Activated CD8-positive, alpha-beta memory T cell treated with anti-CD3 and anti-CD28 coated beads, Interleukin-2, amount 10 ng/mL, durations not matched to agents 7 days and 5 days (primary cell): ENCODE measurements at places on chromosomes 2 and 18. TPM values are rescaled to one million over a fixed set of nuclear protein-coding genes. Genes with fewer than 3 reads are reported as not detected.

DNA sequence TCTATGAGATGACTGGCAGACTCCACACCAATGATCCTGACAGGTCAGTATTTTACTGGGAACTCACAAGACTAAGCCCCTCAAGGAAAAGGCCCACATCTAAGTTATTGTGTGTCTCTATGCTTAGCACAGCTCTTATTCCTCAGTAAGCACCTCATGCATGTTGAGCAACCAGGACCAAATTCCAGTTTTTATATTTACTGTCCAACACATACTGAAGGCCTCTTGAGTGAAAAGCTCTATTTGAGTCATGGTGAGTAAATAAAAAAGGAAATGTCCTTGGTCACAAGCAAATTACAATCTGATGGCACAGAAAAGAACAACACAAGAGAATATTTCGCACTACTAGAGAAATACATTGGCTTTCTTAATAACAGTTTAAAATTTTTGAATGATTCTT is 87.9 kb upstream of the ETAA1 start:
- no peak overlapping the region for H3K4me3 ChIP-seq
- H3K36me3 ChIP-seq = no peaks in the 10 kb centered on the region
- no peak overlapping the region for H3K27ac ChIP-seq
- DNase-seq = no peak
- H3K27me3 ChIP-seq = no peaks in the 10 kb centered on the region

DNA sequence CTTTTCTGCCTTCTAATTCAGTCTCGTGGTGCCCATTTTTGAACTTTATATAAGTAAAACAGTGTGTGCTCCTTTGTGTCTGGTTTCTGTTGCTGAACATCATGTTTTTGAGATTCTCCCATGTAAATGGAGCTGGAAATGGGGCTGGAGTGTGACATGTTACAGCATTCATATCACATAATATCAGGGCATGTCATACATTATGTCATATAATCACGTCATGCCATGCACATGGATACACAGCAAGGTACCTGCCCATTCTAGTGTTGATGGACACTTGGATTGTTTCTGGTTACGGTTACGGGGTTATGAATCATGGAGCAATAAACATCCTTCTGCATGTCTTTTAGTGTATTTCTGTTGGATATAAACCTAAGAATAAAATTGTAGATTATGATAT is 117.1 kb upstream of the MYT1L start:
- no peaks in the 10 kb centered on the region for H3K27me3 ChIP-seq
- H3K4me3 ChIP-seq = no peak overlapping the region
- H3K4me1 ChIP-seq = no peaks in the 10 kb centered on the region
- DNase-seq = no peak

- peaks cover 33% of the 10 kb centered on the region for H3K4me1 ChIP-seq
- peaks cover 13% of the 10 kb centered on the region for H3K36me3 ChIP-seq
- H3K27ac ChIP-seq = no peak overlapping the region
Observed at GRCh38 chr2:174344716-174345461, 10.1 kb downstream of the SP9 start.

DNA sequence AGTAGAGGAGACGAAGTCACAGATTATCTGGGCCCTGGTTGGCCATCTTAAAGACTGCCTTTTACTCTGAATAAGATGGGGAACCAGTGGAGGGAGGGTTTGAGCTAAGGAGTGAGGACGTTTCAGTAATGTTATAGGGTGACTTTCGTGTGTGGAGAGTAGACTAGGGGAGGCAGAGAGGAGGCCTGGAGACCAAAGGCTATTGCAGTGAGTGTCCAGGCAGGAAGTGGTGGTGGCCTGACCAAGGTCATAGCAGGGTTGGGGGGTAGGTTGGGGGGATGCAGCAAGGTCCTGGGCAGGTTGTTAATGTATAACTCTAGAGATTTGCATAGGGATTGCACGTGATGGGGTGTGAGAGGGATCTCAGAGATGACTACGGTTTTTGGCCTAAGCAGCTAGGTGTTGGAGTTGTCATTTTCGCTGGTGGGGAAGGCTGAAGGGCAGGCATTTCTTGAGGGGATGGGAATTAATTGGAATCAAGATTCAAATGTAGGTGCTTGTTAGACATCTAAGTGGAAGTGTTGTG is 4.9 kb downstream of the CEP192 start:
- peaks cover 15% of the 10 kb centered on the region for H3K36me3 ChIP-seq
- H3K4me3 ChIP-seq = no peak overlapping the region
- peaks cover 24% of the 10 kb centered on the region for H3K4me1 ChIP-seq
- no peaks in the 10 kb centered on the region for H3K27me3 ChIP-seq

DNA sequence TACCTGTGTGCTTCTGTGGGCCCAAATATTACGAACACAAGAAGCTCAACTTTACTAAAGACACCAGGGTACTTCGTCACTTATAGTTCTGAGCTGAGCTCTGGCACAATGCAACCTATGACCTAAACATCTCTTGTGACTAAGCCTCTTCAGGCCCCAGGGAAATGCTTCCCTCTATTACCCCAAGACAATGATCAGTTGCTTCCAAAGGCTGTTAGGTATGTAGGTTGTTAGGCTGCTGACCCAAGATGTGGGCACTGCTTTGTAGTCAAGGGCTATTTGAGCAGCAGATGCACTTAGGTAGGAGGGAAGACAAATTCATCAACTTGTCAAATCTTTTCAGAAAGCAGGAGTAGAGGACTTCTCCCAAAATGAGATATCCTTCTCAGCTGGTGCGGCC is 640.1 kb downstream of the EPHA4 start:
- H3K27me3 ChIP-seq = no peaks in the 10 kb centered on the region
- H3K27ac ChIP-seq = no peak overlapping the region
- H3K4me3 ChIP-seq = no peak overlapping the region
- H3K36me3 ChIP-seq = peaks cover 1% of the 10 kb centered on the region
- peaks cover 13% of the 10 kb centered on the region for H3K4me1 ChIP-seq

DNA sequence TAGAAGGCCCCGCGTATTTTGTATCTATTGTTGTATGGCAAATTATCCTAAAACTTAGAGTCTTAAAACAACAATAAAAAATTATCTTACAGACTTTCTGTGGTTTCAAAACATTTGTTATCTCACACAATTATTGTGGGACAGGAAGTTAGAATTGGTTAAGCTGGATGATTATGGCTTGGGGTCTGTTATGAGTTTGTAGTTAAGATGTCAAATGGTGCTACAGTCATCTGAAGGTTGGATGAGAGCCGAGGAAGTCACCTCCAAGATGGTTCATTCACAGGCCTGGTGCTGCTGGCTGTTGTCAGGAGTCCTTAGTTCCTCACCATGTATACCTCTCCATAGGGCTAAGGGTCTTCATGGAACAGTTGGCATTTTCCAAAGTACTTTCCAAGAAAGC is 175.6 kb upstream of the FANCL start:
- no peak for DNase-seq
- H3K27ac ChIP-seq = no peak overlapping the region
- H3K36me3 ChIP-seq = no peaks in the 10 kb centered on the region
- H3K4me3 ChIP-seq = no peak overlapping the region
- H3K27me3 ChIP-seq = peaks cover 4% of the 10 kb centered on the region

- no peak overlapping the region for H3K4me3 ChIP-seq
- no peaks in the 10 kb centered on the region for H3K4me1 ChIP-seq
- DNase-seq = no peak
- no peak overlapping the region for H3K27ac ChIP-seq
Observed at GRCh38 chr2:114859726-114860510, 417.5 kb downstream of the DPP10 start.

GRCh38 chr18:57425096-57425495 is 10.1 kb upstream of the ONECUT2 start:
- H3K4me3 ChIP-seq = no peak overlapping the region
- no peaks in the 10 kb centered on the region for H3K4me1 ChIP-seq
- H3K27ac ChIP-seq = no peak overlapping the region
- H3K36me3 ChIP-seq = peaks cover 3% of the 10 kb centered on the region
- DNase-seq = no peak

DNA sequence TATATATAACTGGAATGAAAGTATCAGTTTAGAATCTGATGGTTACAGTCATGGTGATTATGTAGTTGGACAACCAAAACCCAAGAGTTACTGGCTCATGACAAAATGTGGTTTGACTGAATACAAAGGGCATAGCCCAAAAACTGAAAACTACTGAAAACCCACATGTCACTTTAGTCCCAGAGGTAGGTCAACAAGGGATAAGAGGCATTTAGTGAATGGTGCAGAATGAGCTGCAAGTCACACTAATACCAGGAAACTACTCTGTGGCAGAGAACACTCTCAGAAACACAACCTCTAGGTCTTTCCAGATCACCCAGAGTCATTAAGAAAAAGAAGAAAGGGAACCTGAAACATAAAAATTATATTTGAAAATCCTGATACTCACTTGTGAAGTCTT is 154.5 kb downstream of the AGPS start:
- H3K36me3 ChIP-seq = peaks cover 21% of the 10 kb centered on the region
- no peak overlapping the region for H3K4me3 ChIP-seq
- no peak for DNase-seq
- H3K4me1 ChIP-seq = peaks cover 47% of the 10 kb centered on the region

- no peaks in the 10 kb centered on the region for H3K27me3 ChIP-seq
- no peak overlapping the region for H3K4me3 ChIP-seq
- peaks cover 54% of the 10 kb centered on the region for H3K4me1 ChIP-seq
- no peak for DNase-seq
- peaks cover 17% of the 10 kb centered on the region for H3K36me3 ChIP-seq
Observed at GRCh38 chr2:144461308-144461766, 58.6 kb downstream of the ZEB2 start.

GRCh38 chr2:20474757-20475566 is 28.1 kb downstream of the RHOB start:
- no peak overlapping the region for H3K4me3 ChIP-seq
- no peak for DNase-seq
- H3K27me3 ChIP-seq = peaks cover 5% of the 10 kb centered on the region
- no peak overlapping the region for H3K27ac ChIP-seq

DNA sequence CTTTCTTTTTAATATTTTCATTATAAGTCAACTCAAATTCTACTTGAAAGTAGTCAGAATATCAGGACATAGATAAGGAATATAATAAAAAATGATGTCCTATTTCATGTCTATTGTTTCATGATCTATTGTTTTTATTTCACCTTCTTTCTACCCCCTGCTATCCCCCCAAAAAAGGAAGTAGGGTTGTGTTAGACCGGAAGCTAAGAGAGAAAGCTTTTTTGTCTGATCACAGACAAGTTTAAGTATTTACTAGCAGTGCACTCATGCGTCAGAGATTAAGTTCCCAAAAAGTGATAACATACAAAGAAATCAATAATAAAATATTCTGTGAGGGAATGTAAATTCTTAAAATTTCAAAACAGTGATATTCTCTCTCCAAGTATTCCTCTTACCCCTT is 447.1 kb upstream of the CNTNAP5 start:
- no peaks in the 10 kb centered on the region for H3K27me3 ChIP-seq
- no peaks in the 10 kb centered on the region for H3K4me1 ChIP-seq
- no peak overlapping the region for H3K4me3 ChIP-seq
- H3K36me3 ChIP-seq = no peaks in the 10 kb centered on the region
- DNase-seq = no peak

- H3K27ac ChIP-seq = peak overlapping the region; percentile 77
- no peaks in the 10 kb centered on the region for H3K27me3 ChIP-seq
- peak overlapping the region; percentile 48 for H3K4me3 ChIP-seq
- no peak for DNase-seq
- H3K4me1 ChIP-seq = peaks cover 45% of the 10 kb centered on the region
- H3K36me3 ChIP-seq = peaks cover 16% of the 10 kb centered on the region
Observed at GRCh38 chr2:46534589-46534988, 55.2 kb downstream of the TMEM247 start.

- H3K4me3 ChIP-seq = no peak overlapping the region
- H3K27me3 ChIP-seq = no peaks in the 10 kb centered on the region
- peaks cover 11% of the 10 kb centered on the region for H3K4me1 ChIP-seq
- H3K27ac ChIP-seq = no peak overlapping the region
- DNase-seq = no peak
Observed at GRCh38 chr2:43267381-43267780, 41.0 kb upstream of the ZFP36L2 start.

DNA sequence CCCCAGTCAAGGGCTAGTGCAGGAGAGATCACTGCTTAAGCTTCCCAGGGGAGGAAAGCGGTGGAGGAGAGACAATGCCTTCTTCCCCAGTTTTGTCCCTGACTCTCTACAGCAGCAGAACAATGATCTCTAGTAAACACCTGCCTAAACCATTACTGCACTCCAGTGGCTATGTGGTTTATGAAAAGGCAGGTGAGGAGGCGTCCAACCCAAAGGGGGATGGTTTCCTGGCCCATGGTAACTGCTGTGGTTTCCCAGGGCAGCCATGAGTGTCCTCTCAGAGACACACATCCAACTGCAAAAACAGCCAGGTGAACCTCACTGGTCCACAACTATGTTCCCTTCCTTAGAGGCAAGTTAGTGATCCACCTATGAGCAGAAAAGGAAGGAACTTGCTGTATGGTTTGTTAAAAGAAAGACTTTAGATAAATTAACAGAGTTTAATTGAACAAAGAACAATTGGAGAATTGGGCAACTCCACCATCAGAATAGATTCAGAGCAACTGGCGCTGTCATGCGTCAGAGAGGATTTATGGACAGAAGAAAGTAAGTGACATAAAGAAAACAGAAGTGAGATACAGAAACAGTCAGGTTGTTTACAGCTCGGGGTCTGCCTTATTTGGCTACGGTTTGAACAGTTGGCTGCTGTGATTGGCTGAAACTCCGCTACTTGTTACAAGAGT is 4.8 kb upstream of the TTC39C start:
- peak overlapping the region; percentile 76 for H3K27ac ChIP-seq
- DNase-seq = peak; percentile 76
- peaks cover 59% of the 10 kb centered on the region for H3K4me1 ChIP-seq
- no peaks in the 10 kb centered on the region for H3K27me3 ChIP-seq
- no peak overlapping the region for H3K4me3 ChIP-seq
- H3K36me3 ChIP-seq = peaks cover 3% of the 10 kb centered on the region

DNA sequence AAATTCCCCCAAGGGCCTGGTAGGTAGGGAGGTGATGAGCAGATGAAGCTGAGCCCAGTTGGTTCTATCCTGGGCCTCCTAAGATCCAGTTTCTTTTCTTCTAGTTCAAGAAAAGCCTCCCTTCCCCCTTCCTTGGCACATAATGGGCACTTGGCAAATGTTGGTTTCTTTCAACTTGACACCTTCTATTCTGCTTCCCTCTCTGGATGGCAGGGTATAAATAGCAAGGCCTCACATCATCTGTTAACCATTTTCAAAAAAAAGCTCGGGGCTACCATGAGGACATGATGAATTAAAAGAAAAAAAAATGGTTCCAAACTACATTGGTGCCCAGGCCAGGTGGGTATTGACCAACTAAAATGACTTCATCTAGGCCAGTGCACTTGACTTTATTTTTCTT is 29.9 kb downstream of the CTAGE1 start:
- H3K36me3 ChIP-seq = no peaks in the 10 kb centered on the region
- H3K27me3 ChIP-seq = no peaks in the 10 kb centered on the region
- H3K4me3 ChIP-seq = no peak overlapping the region
- no peak for DNase-seq
- no peak overlapping the region for H3K27ac ChIP-seq

- H3K4me1 ChIP-seq = no peaks in the 10 kb centered on the region
- H3K27ac ChIP-seq = no peak overlapping the region
- no peak for DNase-seq
- no peaks in the 10 kb centered on the region for H3K36me3 ChIP-seq
Observed at GRCh38 chr2:118077636-118078247, 10.5 kb upstream of the INSIG2 start.

IL1RN gene
- total RNA-seq = 1.8 TPM

ZAP70 gene
- 338 TPM for total RNA-seq

RUFY4 gene
- total RNA-seq = 1.4 TPM

ZBTB14 gene
- total RNA-seq = 23.6 TPM

ATP6V1B1 gene
- total RNA-seq = not detected

MYO1B gene
- total RNA-seq = 4.3 TPM

SP140 gene
- total RNA-seq = 142 TPM

TEX44 gene
- not detected for total RNA-seq

COL6A3 gene
- total RNA-seq = 1.5 TPM

HOXD8 gene
- total RNA-seq = not detected
